HuH-7 (cell line): ENCODE measurements at places on chromosomes 5 and 9.

DNA sequence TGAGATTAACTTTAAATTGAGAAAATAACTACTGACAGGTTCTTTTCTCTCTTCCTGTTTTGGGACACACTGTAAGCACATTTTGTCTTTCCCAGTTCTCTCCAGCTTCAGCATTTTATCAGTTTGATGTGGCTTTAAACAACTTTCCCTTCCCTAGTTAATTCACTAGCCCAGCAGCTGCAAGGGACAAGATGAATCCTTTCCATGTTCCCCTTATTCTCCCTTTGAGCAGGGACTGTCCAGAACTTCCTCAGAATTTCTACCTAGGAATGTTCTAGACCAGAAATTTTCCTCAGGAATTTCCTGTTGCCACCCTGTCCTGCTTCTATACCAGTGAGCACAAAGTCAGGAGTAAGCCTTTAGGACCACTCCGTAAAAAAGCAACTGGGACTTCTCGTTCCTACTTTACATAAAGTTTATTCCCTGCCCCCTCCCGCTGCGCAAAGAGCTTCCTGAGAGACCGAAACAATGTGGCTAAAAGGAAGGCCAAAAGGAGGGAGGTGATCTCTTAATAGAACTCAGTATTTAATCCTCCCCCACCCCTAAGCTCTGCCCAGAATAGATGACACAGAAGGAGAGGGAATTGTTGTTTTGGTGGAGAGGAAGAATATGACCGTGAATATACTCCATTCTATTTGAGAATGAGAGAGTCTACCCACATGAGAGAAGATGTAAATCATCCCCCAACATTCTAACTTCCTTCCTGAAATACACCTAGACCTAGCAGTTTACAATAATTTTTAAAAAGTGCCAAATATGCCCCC is 61.9 kb downstream of the GLIS3 start:
- no peak for DNase-seq

DNA sequence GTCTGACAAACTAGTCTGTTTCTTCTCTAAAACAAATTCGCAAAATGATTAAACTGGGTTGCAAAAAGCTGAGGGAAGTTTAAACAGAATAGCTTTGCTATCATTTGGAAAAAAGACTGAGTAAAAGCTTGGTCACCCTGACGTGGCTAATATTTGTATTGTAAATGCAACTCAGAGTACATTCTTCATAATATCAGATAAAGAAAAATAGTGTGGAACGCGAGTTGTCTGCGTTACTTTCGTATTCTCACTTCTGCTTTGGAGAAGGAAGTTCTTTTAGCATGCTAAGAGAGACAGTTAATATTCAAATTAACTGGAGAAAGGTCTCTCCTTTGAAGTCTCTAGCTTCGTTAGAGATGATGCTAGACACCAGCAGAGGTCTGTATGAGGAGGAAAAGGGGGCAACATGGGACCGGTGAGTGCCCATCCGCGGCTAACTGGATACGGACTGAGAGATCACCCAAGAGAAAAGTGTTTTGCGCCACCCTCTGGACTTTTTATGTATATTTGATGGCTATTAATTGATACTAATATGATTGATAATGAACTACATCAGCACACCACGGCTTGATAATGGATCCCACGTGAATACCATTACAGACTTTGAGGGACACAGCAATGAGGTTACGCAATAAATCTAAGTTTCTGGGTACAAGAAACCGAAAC is 2.9 kb upstream of the CNTRL start:
- DNase-seq = no peak

DNA sequence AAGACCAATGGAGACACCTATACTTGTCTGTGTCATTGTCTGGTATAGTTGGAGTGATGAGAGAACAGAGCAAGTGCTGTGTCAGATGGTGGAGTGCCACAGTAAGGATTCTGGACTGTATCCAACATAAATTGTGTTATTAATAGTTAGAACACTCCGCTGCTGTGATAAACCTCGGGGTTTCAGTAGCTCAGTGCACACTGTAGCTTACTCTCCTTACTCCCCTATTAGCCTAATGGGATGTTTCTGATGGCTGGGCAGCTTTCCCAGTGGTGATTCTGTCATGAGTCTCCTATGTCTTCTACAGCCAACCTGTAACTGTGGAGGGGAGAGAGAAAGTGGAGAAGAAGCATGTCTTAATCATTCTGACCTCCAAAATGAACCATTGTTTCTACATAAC is 127.6 kb upstream of the PTCH1 start:
- no peak for DNase-seq

DNA sequence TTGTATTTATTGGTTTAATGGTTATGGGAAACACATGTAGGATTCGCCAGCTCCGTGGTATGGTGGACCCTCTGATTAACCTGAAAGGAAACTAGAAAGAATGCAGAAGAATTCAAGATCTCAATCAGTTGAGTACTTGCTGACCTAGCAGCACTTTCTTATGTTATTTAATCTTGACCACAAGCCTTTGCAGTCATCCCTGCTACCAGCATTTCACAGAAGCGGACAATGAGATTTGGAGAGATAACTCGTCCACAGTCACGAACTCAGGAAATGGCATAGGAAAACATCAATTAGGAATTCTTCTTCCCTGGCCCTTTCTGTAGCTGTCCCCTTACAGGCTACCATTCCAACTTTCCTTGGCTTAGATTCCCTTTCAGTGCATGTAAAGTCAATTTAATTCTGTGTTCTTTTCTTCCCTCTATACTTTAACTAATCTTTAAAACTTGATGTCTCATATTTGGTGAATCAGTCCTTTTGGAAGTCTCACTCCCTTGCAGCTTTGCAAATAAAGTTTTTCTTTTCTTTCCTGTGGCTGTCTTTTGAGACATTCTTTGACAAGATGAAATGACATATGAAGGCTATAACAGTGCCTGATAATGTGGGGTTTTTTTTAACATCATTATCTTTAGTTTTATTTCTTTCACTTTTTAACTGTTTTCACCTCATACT is 1.3 kb upstream of the SLC44A1 start:
- DNase-seq = no peak

GRCh38 chr5:119353686-119354366 is 2.0 kb upstream of the TNFAIP8 start:
- DNase-seq = no peak

GRCh38 chr9:99034149-99034548 is 70.8 kb upstream of the TGFBR1 start:
- DNase-seq = no peak

GRCh38 chr9:9820436-9820835 is 792.4 kb downstream of the PTPRD start:
- no peak for DNase-seq

DNA sequence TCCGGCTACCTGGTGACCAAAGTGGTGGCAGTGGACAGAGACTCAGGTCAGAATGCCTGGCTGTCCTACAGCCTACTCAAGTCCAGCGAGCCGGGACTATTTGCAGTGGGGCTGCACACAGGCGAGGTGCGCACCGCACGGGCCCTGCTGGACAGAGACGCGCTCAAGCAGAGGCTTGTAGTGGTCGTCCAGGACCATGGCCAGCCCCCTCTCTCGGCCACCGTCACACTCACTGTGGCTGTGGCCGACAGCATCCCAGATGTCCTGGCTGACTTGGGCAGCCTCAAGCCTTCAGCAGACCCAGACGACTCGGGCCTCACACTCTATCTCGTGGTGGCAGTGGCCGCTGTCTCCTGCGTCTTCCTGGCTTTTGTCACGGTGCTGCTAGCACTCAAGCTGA is 2.1 kb downstream of the PCDHGA4 start:
- DNase-seq = no peak
